ENCODE measurements at places on chromosomes 3 and 15. TPM values are rescaled to one million over a fixed set of nuclear protein-coding genes. Genes with fewer than 3 reads are reported as not detected.

Gene TMEM39A
- 4.8 TPM for polyA plus RNA-seq

Gene FOXP1
- 14.9 TPM for polyA plus RNA-seq

Gene CYP8B1
- not detected for polyA plus RNA-seq

Gene CHP1
- polyA plus RNA-seq, result 35.5 TPM

Gene PCLAF
- 1.3 TPM for polyA plus RNA-seq

Gene NR1I2
- 0.11 TPM for polyA plus RNA-seq

DNA sequence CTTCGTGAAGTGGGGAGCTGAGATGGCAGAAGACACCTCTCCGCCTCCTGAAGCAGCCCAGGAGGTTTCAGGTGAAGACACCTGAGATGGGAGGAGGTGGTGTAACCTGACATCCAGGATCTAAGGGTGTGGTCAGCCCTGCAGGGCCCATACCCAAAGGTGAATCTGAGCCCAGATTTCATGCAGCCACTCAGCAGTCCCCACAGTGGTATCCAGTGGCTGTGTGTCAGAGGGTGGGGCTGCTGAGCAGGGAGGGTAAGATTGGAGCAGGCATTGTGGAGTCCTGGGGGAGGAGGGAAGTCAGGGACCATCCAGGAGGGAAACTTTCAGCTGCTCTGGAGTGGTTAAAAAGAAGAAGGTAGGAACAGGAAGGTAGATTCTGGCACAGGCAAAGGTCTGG, 46.0 kb upstream of the SMAD6 start:
- DNase-seq, result no peak

GRCh38 chr3:160114355-160114995, 110.7 kb upstream of the C3orf80 start:
- no peak for DNase-seq

DNA sequence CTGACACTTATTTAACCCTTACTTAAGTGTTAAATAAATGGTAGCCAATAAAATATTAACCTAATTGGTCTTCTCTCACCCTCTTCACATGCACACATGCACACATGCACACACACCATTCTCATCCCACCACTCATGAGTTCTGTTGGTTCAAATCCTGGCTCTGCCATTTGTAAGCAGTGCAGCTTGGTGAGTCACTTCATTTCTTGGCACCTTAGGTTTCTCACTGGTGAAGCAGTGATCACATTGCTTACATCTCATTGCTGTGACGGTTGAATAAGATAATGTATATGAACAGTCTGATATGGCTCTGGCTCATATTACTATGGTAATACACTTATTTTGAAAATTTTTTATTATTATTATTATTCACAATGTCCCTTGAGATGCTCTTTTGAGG, 33.8 kb downstream of the RIOX2 start:
- no peak for DNase-seq

DNA sequence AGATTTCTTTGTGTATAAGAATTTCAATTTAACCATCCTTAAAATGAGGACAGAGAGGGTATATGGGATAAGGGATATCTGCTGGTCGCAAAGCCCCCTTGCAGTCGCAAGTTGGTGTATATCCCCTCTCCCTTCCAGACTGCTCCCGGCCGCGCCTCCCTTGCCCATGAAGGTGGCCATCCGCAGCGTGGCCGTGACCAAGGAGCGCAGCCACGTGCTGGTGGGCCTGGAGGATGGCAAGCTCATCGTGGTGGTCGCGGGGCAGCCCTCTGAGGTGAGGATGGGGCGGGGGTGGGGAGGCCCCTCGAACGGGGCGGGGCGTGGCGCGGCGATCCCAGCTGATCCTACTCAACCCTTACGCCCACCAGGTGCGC, 29.4 kb downstream of the NBEAL2 start:
- DNase-seq, result no peak

GRCh38 chr3:51684971-51685751, 14.1 kb downstream of the TEX264 start:
- DNase-seq, result no peak

- DNase-seq, result no peak
Observed at GRCh38 chr15:85607141-85607806, 187.5 kb downstream of the KLHL25 start.

DNA sequence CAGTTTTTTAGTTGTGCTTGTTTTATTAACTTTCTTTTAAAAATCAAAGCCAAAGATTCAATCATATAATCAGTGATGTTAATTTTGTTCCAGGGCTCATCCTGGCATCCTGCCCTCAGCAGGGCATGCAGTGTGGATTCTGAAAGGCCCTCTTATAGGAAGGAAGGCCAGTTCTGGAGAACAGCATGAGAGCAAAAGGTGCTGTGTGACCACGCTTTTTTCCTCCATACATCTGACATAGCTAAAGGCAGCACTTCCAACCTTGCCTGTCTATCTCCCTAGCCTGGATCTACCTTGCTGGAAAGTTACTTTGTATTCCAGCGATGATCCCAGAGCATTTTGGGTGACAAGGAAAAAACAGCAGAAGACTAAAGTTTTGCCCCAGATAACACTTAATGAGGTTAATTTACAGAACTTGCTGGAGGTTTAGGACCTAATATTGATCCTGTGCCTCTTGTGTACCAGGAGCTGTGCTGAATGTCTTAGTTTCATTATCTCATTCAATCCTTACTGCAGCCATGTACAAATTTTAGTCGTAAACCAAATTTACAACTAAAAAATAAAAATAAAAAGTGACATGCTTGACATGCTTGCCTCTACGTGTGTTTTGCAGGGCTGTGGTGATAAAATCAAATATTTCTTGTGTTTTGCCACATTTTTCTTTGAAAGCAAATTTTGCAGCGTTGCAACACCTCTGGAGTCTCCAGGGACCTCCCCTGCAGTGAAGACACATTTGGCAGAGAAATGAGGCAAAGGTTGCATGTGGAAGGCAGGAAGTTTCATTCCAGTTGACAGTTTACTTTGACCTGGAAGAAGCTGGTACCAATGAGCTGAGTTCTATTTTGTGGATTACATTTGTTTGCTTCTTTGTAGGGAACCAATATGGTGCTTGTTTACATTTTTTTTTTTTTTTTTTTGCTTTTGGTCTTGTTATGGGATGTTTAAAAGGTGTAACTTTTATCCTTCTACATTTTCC, 13.2 kb downstream of the IL1RAP start:
- DNase-seq, result no peak

DNA sequence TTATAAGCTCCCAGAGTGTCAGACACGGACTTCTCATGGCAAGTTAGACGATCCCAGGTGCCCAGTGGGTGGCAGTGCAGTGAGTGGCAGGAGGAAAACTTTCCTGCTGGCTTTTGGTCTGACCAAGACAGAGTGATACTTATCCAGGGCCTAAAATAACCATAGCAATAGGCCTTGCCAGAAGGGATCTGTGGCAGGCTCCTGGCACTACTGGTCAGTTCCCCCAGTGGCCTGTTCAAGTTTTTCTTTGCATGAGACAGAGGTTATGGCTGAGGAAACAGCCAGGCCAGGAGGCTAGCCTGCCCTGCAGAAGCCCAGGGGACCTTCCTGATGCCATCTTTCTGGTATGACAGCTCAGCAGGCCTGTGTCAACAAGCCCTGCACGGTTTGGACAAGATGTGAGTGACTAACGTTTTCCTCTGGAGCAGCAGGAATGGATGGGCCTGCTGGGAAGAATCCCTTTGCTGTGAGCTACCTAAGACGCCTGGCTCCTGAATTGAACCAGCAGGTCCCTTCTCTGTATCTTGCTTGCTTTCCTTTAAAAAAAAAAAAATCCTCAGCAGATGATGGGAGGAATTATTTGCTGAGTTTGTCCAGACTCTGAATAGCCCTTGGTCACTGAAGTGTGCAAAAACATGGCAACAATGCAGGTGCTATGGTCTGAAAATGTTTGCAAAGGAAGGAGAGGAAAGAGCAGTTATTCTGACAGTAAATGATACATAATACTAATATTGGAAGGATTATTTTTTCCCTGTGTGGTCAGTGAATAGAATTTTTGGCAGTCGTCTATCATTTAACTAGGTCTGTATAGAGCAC, 18.0 kb downstream of the SCG5 start:
- DNase-seq, result no peak

- peak; percentile 85 for DNase-seq
Observed at GRCh38 chr15:66698318-66698961, 3.6 kb upstream of the SMAD6 start.

GRCh38 chr3:157499342-157499963, 3.8 kb downstream of the VEPH1 start:
- no peak for DNase-seq

All from heart left ventricle (tissue), 16 donors.